ENCODE measurements at places on chromosomes 5 and 9. TPM values are rescaled to one million over a fixed set of nuclear protein-coding genes. Genes with fewer than 3 reads are reported as not detected.

GRCh38 chr5:158698768-158699284 is 400.9 kb downstream of the EBF1 start:
- DNase-seq = no peak

- DNase-seq = peak; percentile 11
Observed at GRCh38 chr9:92947268-92948037, at the start of gene FGD3. Gene FGD3, plus strand, starts transcription at chr9:92947523. Its CDS starts 28,734 bp downstream, at chr9:92976257.

- peak; percentile 31 for DNase-seq
Observed at GRCh38 chr5:75707911-75708509, 9.2 kb downstream of the POC5 start.

SECISBP2 gene
- 15.7 TPM for total RNA-seq

GRCh38 chr9:132356324-132356924 is 1.6 kb upstream of the SETX start:
- DNase-seq = no peak

GRCh38 chr5:160450164-160450932 is 28.7 kb downstream of the PTTG1 start:
- no peak for DNase-seq

NPR3 gene
- 5.8 TPM for total RNA-seq

SH3PXD2B gene
- total RNA-seq = 9.8 TPM
